ENCODE measurements at places on chromosomes 7 and 10.
A peak's percentile ranks its signal among the peaks of the same experiment; 100 is the strongest.

DNA sequence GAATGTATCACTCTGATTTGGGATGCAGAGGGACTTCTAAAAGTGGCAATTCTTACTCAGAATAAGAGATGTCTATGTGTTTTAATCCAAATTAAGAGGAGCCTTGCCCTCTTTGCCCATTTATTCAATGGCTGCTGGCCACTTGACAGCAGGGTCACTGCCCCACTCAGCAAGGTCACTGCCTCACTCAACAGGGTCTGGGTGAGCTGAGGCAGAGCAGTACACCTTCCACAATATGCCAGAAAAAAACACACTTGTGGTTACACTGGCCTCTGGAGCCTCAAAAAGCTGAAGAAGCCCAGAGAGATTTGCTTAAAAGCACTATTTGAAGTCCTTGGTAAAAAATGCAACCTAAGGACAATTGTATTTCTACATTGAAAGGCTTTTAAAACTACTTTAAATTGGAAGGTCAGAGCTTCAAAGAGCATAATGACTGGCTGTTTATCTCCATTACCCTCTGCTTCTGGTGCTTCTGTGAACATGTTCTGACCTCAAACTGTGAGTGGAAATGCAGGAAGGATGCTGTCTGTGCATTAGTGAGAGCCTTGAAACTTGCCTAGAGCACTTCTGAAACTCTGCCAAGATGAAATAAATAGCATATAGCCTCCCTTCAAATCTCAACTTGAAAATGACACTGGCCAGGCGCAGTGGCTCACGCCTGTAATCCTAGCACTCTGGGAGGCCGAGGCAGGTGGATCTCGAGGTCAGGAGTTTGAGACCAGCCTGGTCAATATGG is 35.1 kb upstream of the WIPF3 start:
- DNase-seq, result no peak

GRCh38 chr7:142884286-142884640 is 1.3 kb downstream of the TRPV6 start:
- no peak for DNase-seq

DNA sequence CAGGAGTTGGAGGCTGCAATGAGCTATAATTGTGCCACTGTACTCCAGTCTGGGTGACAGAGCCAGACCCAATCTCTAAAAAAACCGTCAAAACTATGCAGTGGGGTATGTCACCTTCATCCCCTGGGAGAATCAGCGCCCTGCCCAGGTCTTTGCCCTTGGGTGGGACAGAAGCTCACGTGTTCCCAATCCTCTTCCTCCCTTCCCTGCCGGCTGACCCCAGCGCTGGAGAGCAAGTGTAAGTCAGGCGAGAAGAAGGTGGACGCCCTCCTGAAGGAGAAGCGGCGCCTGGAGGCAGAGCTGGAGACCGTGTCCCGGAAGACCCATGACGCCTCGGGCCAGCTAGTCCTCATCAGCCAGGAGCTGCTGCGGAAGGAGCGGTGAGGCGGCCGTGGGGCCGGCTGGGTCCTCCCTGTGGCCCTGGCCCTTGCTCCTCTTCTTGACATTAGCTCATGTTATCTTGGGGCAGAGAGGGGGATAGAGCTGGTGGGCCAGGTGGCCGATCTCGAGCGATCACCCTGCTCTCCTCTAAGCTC is 64.8 kb upstream of the GTF2IRD1 start:
- DNase-seq, result no peak

DNA sequence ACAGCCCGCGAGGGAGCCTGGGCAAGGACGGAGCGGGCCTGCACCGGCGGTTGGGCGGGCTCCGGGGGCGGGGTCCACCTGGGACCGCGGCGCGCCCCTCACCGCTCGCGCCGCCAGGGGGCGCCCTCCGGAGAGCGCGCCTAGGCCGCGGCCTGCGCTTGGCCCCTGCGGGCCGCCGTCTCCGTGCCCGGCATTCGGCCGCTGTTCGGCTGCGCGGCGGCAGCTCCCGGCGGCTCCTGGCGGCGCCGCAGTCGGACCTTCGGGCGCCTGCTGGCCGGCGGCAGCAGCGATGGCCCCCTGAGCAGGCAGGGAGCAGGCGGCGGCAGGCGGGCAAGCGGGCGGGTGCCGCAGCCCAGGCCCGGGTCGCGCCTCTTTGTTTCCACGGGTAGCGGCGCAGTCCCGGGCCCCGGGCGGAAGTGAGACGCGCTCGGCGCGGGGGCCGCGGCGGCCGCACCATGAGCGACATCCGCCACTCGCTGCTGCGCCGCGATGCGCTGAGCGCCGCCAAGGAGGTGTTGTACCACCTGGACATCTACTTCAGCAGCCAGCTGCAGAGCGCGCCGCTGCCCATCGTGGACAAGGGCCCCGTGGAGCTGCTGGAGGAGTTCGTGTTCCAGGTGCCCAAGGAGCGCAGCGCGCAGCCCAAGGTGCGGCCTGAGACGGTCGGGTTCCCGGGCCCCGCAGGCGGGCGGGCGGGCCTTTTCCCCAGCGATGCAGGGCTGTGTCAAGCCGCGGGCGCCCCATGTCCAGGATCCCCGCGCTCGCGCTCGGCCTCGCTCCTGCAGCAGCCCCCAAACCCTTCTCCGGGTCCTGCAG is at the start of gene INTS15:
Gene INTS15, plus strand, starts transcription at position 193 of the 816 bp plus-strand sequence. Its CDS starts 263 bp downstream, at position 456.
- peak; percentile 74 for DNase-seq

- DNase-seq, result no peak
These were observed 202.9 kb downstream of the RPS24 start for GRCh38 chr10:78236416-78237015.

DNA sequence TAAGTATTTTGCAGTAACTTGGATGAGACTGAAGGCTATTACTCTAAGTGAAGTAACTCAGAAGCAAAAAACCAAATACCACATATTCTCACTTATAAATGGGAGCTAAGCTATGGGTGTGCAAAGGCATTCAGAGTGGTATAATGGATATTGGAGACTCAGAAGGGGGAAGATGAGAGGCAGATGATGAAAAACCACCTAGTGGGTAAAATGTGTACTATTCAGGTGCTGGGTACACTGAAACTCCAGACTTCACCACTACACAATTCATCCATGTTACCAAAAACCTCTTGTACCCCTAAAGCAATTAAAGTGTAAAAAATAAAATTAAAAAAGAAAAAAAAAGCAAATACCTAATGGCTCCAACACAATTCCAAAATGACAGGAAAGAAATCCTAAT is 351.7 kb downstream of the NXPH1 start:
- no peak for DNase-seq

DNA sequence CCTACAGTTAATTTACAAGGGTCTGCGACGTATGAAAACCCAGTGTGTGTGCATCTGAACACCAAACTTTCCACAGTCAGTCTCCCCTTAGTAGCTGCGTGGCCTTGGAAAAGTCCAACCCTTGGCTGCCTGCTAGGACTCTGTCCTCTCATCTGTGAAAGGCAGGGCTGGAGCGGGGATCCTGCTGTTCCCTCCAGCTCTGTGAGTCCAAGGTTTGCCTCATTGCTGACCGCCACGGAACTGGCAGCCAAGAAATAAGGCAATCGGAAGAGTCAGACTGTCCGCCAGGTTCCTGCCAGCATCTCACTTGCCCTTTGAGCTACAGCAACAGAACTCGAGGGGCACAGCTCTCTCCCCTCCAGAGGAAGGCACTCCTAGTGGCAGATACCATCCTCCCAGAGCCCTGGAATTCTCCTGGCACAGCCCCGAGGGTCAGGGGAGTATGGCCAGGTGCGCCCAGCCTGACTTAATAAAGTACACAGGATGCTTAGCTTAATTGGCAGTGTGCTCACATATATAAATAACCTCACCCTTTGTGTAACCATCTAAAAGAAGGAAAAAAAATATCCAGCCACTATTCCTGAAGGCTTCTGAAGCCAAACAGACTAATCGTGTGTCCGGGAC is 530.1 kb upstream of the FOXK1 start:
- DNase-seq, result no peak

DNA sequence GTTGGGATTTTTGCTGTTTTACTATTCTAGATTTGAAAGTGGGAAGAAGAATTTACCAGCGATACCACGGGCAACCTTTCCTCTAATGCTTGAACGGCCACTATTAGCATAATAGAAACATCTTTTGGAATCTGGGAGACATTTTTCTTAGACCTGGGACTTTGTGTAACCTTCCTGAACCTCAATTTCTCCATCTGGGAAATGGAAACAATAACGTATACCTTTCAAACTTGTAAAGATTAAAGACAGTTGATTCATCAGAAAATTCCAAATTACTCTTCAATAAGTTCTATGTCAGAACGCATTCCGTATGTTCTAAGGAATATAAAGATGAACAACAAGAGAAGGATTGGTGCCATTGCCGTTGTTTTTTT is 453 bp upstream of the RNLS start:
- no peak for DNase-seq

DNA sequence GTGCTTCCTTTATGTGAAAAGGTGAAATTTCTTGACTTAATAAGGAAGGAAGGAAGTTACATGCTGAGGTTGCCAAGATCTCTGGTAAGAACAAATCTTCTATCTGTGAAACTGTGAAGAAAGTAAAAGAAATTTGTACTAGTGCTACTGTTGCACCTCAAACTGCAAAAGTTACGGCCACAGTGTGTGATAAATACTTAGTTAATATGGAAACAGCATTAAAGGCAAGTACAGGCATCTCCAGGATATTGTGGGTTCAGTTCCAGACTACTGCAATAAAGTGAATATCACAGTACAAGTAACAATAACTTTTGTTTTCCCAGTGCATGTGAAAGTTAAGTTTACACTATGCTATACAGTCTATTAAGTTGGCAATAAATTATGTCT is 22.8 kb upstream of the ZNF282 start:
- no peak for DNase-seq

DNA sequence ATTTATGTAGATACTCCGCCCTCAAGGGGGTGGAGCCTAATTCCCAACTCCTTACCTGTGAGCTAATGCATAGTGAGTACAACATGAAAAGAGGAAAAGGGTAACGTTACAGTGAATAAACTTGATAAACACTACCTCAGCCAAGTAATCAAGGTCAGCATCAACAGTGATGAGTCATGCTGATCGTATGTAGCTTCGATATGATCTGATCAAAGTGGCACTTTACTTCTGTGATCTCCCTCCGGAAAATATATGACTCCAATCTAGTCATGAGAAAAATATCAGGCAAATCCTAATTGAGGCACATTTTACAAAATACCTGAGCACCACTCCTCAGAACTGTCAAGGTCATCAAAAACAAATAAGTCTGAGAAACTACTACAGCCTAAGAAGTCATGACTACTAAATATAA is 70.4 kb downstream of the VTI1A start:
- no peak for DNase-seq

DNA sequence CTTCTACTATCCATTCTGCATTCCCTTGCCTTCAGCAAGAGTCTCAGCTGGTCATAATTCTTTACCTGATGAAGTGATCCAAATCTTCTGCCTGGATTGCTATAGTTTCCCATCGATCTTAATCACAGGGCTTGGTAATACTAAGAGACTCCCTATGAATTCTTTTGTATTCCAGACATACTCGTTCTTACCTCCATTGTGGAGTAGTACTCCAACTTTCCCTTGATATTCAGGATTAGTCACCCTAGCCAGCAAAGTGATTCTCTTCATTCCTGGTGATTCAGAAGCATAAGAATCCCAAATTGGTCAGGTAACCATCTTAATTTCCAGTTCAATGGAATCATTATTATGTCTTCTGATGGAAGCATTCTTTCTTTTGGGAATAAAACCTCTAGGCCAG is 96.7 kb downstream of the TWIST1 start:
- no peak for DNase-seq

- no peak for DNase-seq
These were observed 50.4 kb downstream of the CPEB3 start for GRCh38 chr10:92240289-92241157.

DNA sequence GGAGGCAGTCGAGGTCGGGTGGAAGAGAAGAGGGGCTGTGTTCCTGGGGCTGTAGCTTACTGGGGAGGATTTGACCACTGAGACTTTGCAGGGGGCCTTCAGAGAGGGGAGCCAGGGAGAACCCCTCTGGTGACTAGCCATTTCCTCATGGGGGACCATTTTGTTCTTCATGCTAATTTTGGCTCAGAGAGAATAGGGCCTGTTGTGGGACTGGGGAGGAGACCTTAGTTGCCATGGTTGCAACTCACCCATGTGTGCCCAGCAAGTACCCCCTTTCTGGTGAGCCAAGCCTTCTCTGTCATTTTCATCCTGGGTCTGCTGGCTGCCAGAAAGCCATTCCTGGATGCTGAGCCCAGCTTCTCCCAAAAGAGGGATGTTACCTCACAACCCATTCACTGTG is 120.9 kb downstream of the GRK5 start:
- DNase-seq, result no peak

GRCh38 chr10:128066870-128067382 is 59.3 kb downstream of the MKI67 start:
- no peak for DNase-seq

DNA sequence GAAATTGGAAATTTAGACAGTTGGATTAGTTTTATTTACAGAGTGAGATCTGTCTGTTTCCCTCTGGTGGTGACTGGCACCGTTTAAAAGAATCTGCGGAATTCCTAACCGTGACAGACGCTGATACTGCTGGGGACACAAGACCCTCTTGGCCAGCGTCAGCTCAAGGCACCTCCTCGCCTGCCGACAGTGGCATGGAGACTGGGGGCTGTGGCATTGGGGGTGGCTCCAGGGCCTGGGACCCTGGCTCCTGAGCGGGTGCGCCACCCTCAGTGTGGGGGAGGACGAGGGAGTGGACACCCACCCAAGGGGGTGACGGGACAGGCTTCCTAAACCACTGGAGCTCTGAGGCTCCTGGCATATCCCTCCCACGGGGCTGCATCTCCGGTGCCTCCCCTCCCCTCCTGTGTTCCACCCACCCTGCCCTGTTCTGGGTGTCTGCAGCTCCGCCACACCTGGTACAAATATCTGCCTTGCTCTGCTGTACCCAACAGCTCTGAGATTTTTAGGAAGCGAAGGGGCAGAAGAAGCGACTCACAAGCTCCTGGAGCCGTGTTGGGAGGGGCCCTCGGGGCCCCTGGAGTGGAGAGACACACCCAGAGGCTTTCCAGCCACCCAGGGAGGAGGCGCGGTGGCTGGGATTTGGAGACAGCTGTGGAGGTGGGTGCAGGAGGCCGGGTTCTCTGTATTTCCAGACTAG is 178.7 kb downstream of the DNAJB6 start:
- DNase-seq, result no peak

DNA sequence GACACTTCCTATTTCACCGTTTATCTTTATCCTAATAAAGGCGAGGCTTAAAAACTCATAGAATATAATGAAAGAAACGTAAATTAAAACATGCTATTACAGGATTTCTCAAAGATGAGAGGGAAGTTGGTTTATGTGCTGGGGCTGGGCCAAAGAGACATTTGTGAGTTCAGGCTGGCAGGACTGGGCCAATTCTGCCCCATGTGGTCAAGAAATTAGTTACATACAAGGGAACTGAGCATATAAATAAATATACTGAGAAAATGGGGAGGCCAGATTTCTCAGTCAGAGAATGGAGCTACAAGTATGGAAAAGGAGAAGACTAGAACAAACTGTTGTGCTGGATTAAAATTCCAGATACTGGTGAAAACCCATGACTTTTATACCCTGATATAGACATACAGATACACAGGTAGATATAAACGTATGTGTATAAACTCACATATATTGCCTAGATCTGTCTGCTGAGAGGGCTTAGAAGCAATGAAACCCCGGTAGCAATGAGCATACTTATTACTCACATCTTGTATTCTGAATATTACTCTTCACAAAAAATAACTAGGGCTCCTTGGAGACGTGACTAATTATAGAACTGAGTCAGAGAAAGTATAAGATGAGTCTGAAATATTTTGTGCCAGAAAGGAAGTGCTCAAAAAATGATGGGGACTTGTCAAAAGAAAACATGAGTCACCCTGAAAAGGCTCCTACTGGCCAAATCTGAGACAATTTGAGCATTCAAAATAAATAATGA is 155.7 kb upstream of the FGFR2 start:
- DNase-seq, result no peak

GRCh38 chr7:116951366-116952292 is 1.7 kb upstream of the ST7 start:
- DNase-seq, result no peak

All from activated gamma-delta T cell (primary cell).